ENCODE measurements at places on chromosomes 1 and 21. TPM values are rescaled to one million over a fixed set of nuclear protein-coding genes. Genes with fewer than 3 reads are reported as not detected.
A peak's percentile ranks its signal among the peaks of the same experiment; 100 is the strongest.

The LCE3E gene
- not detected for total RNA-seq

The ZSWIM5 gene
- total RNA-seq: 1.6 TPM

DNA sequence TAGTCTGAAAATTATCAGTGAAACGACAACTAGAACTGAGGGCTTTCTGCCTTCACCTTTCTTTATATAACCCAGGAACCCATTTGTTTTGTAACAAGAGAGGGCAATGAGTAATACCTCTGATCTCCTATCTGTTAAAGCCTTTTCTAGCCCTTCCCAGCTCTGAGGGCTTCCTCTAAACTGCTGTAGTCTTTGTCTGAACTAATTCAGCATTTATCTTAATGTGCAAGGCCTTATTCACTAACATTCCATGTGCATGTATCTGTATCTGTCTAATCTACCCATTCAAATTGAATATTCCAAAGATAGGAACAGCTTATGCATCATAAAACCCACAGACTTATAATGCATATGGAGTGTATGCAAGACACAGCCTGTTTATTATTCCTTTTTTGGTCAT is 167.1 kb downstream of the LYPLAL1 start:
- DNase-seq: no peak

DNA sequence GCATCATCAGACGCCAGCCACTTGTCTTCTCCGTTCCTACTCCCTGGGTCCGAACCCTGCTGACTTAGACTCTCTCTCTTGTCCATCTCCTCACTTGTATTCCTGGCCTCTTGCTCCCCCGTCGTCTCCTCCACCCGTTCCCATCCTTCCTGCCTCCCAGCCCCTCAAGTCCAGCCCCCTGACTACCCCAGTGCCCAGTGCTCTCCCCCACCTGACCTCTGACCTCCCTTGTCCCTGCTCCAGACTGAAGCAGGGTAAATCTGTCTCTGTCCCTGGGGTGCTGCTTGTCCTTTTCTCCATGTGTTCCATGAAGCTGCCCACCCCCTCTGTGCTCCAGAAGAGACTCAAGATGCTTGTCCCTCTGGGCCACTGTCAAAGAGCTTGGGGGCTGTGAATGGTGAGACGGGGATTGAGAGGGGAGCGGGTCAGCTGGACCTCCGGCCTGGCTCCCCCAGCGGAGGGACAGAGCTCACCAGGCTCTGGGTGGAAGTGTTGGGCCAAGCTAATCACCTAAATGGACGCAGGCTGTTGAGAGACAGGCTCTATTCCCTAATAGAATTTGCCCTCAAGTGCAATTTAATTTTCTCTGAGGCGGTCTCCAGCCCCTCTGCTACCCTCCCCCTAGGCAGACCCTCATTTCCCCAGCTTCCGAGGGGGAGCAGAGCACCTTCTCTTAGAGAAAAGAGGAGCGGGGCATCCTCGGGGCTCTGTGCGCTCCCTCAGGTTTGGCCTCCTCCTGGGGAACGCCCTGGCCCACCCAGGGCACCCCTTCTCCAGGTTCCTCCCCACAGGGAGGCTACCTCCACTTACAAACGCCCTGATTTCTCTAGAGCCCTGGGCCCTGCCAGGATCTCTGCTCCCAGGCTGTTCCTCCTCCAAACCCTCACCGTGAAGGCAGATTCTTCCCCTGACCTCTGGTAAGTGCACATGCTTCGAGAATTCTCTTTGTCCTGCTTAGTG is 11.0 kb upstream of the LHX4 start:
- DNase-seq: no peak

GRCh38 chr1:63148825-63149645 is 173.3 kb upstream of the FOXD3 start:
- peak; percentile 19 for DNase-seq
